Fibroblast of lung (primary cell): ENCODE measurements at places on chromosomes 3 and 15. TPM values are rescaled to one million over a fixed set of nuclear protein-coding genes. Genes with fewer than 3 reads are reported as not detected.

- DNase-seq = no peak
Measured at GRCh38 chr3:53750253-53751210, 95.7 kb downstream of the CHDH start.

GCNT3 gene
- 0.17 and 0.26 TPM in 2 replicates for total RNA-seq

- DNase-seq = no peak
Measured at GRCh38 chr15:82986442-82986780, 401 bp downstream of the RAMAC start.

NECTIN3 gene
- 45.2 and 58.1 TPM in 2 replicates for total RNA-seq

C3orf49 gene
- total RNA-seq = not detected in 2 replicates

VIPR1 gene
- not detected in 2 replicates for total RNA-seq

DUOXA1 gene
- total RNA-seq = not detected in 2 replicates
